A549 treated with dexamethasone at 1 μM for 4 hours (cell line): ENCODE measurements at places on chromosomes 16 and 17. TPM values are rescaled to one million over a fixed set of nuclear protein-coding genes. Genes with fewer than 3 reads are reported as not detected.

FNDC8 gene
- total RNA-seq = 0.06 to 0.09 TPM (median 0.07 TPM) in 3 of 5 replicates, not detected in the others

EVPLL gene
- not detected in 5 replicates for total RNA-seq

TBC1D3L gene
- total RNA-seq = 5.6 to 12.2 TPM (median 10.7 TPM) in 5 replicates

IRX5 gene
- total RNA-seq = 1.2 to 2.3 TPM (median 1.8 TPM) in 5 replicates

BAIAP3 gene
- 0.39 to 1.1 TPM (median 0.97 TPM) in 5 replicates for total RNA-seq

KRTAP9-8 gene
- not detected in 5 replicates for total RNA-seq

HS3ST3A1 gene
- total RNA-seq = 0.47 to 0.70 TPM (median 0.66 TPM) in 5 replicates

KRTAP9-2 gene
- total RNA-seq = not detected in 5 replicates

TMEM107 gene
- total RNA-seq = 18.5 to 21.4 TPM (median 19.6 TPM) in 5 replicates

TBC1D3I gene
- 0.06 to 0.27 TPM (median 0.23 TPM) in 4 of 5 replicates, not detected in the other for total RNA-seq

AHSP gene
- total RNA-seq = not detected in 5 replicates

OTOP3 gene
- total RNA-seq = not detected in 5 replicates

HOXB6 gene
- total RNA-seq = 2.5 to 5.9 TPM (median 4.8 TPM) in 5 replicates

CCL2 gene
- total RNA-seq = 4.9 to 10.8 TPM (median 6.1 TPM) in 5 replicates

WNT9B gene
- total RNA-seq = 0.05 to 0.06 TPM in 2 of 5 replicates, not detected in the others

BAHCC1 gene
- 5.3 to 8.6 TPM (median 8.5 TPM) in 5 replicates for total RNA-seq

KRT33A gene
- total RNA-seq = not detected in 5 replicates

C1QL1 gene
- 15.9 to 33.2 TPM (median 27.2 TPM) in 5 replicates for total RNA-seq

C16orf96 gene
- total RNA-seq = 0.04 to 0.06 TPM (median 0.06 TPM) in 5 replicates

NETO2 gene
- 81.4 to 101 TPM (median 93.8 TPM) in 5 replicates for total RNA-seq

PIK3R6 gene
- 0.06 TPM in 1 of 5 replicates, not detected in the others for total RNA-seq

PPY gene
- total RNA-seq = not detected in 5 replicates

CA5A gene
- not detected in 5 replicates for total RNA-seq

WSCD1 gene
- total RNA-seq = 1.3 to 3.8 TPM (median 3.4 TPM) in 5 replicates

TP53TG3B gene
- 0.29 to 0.61 TPM in 2 of 5 replicates, not detected in the others for total RNA-seq

SLC12A3 gene
- 0.04 TPM in 1 of 5 replicates, not detected in the others for total RNA-seq

MILR1 gene
- total RNA-seq = 0.89 to 1.8 TPM (median 1.6 TPM) in 5 replicates

TBC1D26 gene
- total RNA-seq = not detected in 5 replicates

HOXB5 gene
- 0.88 to 2.5 TPM (median 2.0 TPM) in 5 replicates for total RNA-seq

OTOA gene
- total RNA-seq = 0.04 to 0.09 TPM (median 0.06 TPM) in 5 replicates
